ENCODE measurements at places on chromosomes 3 and 15.

DNA sequence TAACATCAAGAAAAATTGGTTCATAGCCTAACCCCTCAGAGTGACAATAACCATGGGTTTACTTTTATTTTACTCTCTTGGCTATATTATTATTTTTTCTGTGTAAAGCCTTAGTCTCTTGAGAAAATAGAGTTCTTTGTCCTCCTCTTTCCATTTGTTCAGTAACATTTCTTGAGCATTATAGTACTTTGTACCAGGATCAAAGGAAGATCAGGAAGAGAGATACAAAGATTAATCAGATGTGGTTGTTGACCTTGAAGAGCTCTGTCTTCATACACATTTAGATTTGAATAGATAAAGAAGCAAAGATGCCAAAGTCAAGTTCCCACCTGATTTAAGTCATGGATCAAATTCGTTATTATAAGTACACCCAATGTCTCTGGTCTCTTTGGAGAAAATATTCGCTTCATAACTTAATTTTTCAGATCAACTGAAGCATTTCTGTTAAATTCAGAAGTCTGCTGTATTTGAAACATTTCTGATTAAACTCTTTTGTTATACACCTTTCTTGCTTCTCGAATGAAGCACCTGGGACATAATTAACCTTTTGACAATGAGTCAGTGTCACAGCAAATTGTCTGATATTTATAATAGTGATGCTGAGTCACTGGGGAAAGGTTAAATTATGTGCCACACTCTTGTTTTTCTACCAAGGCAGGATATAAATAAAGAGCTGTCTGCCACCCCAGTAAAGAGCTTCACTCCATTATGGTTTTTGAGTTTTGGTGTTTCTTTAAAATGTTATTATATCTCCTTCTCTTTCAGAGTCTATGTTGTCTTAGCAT, 100.2 kb downstream of the GHSR start:
- DNase-seq: no peak

- DNase-seq: no peak
These were observed 23.7 kb upstream of the P4HTM start for GRCh38 chr3:48966367-48966766.

GRCh38 chr3:149368201-149368673, 9.2 kb downstream of the TM4SF1 start:
- no peak for DNase-seq

DNA sequence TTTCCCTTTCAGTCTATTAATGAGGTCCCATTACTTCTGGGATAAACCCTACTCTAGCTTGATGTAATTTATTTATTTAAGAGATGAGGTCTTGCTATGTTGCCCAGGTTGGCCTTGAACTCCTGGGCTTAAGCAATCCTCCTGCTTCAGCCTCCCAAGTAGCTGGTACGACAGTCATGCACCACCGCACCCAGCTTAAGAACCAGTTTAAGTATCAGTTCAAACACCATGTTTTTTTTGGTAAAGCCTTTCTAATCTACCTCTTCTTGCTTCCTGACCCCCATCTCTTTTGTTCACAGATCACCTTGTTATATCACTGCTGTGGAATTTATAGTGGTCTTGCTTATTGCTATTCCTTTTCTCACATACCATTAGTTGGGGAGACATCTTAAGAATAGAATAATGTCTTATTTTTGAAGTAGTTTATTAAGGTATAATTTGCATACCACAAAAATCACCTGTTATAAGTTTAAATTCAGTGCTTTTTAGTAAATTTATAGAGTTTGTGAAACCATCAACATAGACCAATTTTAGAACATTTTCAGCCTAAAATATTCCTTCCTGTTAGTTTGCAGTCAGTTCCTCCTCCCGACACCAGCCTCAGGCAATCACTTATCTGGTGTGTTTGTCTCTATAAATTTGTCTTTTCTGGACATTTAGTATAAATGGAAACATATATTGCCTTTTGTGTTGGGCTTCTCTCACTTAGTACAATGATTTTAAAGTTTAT, 257.9 kb downstream of the PDCD6IP start:
- DNase-seq: no peak

DNA sequence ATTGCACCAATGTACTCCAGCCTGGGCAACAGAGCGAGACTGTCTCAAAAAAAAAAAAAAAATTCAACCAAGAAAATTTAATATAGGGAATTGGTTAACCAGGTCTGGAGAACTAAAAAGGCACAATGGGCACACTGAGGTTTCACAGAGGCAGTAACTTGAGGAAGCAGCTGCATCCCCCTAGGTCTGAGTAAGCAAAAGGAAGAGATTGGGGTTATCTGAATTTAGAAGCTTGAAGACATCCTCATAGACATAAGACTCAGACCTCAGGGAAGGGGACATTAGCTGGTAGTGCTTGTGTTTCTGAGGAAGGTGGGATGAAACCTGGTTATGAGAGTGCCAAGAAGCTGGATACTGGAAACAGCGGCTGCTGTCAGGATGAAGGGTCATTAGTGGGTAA, 50.1 kb upstream of the LEKR1 start:
- no peak for DNase-seq

- DNase-seq: no peak
These were observed 201.6 kb upstream of the RGMA start for GRCh38 chr15:93290618-93290946.

DNA sequence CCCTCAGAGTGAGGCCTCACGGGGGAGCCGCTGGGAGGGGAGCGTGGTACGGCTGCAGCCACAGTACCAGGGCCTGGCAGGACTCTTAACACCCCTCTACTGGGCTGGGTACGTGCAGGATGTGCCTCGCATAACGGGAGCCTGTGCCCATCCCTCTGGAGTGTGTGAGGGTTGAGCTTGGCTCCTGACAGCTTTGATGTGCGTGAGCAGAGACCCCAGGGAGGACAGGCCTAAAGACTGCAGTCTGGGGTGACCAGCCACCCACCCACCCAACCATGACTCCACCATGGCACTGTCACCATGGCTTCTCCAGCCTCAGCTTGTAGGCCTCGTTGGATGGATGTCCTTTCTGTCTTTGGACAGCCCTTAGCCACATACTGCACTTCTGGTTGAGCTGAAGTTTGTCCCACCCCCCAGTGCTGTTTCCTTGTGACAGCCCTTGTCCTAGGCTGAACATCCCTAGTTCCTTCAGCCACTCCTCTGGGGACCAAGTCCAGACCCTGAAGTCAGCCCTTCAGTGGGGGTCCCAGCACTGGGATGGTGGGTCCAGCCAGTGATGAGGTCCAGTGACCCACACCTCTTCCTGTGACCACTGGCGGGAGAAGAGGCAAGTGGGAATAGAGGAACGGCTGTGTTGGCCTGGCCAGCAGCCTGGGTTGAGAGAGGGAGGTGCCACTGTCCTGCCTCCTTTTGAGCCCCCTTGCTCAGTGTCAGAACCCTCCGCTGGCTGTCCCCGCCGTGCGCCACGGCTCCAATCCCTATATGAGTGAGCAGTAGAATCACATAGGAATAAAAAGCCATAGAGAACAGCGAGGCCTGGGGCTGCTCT, 6.1 kb downstream of the GLYCTK start:
- DNase-seq: no peak

DNA sequence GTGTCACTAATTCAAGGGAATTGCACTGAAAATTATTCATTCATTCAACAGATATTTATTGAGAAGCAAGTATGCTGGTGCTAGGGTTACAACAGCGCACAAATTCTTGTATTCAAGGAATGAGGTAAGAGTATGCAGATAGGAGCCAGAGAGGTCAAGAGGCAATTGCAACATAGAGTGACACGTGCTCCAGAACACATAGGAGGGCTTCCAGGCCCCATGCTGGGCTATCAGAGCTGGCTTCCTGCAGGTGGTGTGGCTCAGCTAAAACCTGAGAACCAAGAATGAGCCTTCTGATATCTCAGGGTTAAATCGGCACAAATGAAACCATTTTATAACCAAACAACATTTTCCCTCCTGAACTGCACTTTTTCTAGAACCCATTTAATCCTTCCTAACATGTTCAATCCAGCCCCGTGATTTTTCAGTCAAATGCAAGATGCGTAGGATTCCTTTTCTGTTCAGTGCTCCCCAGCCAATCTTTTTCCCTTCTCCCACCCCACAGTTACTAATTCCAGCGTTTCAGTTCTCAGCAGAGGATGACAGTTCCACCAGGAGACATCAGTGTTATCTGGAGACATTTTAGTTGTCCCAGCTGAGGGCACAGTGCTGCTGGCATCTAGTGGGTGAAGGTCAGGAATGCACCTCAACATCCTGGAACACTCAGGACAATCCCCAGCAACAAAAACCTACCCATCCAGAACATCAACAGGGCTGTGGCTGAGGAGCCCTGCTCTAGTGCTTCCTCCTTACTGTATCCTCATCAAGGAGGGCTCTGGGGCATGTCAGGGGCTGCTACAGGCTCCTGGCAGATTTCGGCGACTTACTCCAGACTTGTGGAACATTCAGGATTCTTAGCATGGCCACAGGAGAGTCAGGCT, 13.1 kb downstream of the CCR5AS start:
- no peak for DNase-seq

- peak; percentile 72 for DNase-seq
These were observed 68.0 kb upstream of the ONECUT1 start for GRCh38 chr15:52857937-52858781.

DNA sequence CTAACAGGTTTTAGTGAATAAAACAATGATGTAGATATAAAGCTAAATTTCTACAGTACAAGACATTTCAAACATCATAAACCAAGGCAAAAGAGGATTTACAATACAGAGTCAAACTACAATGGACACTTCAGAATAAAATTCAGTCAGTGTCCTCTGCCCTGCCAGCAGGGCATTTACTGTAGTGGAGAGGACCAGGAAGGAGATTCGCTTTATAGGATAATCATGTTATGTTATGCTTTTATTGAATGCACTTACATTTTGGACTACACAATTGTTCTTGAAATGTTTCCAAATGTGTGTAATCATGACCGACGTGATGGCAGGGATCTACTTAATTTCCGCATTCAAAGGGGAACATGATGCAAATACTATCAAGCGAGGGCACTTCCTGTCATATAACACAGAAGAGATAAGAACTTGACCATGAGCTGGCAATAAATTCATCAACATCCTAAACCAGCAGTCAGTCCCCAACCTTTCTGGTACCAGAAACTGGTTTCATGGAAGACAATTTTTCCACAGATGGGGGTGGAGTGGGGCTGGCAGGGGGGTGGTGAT, 925.6 kb downstream of the FHIT start:
- no peak for DNase-seq

DNA sequence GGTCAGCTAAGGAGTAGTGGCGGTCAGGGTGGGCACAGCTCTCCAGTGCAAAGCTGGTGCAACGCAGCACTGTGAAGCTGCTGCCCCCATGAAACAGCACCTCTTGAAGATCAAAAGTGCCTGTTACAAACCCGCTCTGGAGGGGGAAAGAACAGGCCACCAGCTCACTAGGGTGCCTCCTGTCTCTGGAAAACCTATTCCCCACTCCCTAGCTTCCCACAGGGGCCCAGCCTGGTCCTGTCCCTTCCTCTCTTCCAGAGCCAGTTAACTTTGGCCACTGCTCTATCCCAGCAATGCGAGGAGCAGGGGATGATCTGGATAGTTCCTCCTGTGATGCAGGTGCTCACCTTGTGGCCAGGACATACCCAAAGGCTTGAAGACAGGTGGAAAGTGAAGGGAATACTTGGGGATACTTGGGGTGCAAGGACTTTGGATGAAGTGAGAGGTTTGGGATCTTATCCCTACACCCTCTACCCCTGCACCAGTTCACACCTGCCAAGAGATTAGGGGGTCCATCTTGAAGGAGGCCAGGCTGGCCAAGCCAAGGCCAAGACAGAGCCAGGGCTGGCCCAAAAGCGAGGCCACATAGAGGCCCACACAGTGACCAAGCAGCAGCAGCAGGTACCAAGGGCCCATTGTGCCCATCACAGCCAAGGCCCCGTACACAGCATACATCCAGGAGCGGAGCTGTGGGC, 4.2 kb downstream of the HHATL start:
- DNase-seq: no peak

GRCh38 chr3:194325424-194326153, 25.5 kb downstream of the CPN2 start:
- no peak for DNase-seq

DNA sequence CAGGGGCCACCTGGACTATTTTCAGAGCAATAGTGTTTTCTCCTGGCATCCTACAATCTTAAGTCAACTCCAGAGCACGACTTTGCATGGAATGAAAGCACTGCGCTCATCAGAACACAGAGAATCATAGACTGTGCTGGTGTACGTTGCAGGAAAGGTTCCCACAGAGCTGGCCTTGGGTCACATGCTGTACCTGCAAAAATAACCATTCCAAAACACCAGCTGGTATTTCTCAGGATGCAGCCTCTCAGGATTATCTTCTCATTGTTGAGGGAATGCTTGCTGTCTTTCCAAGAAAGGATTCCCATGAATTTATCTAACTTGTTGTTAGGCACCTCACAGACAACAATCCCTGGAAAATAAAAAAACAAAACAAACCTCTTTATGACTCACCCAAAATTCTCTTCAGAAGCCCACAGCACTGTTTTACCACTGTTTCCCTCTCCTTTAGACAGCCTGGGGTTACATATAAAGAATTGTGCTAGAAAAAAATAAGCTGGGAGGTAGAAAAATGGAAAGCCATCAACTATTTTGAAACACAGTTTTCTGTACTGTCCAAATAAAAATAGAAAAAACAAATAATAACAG, 131.7 kb downstream of the ATP8B4 start:
- no peak for DNase-seq

DNA sequence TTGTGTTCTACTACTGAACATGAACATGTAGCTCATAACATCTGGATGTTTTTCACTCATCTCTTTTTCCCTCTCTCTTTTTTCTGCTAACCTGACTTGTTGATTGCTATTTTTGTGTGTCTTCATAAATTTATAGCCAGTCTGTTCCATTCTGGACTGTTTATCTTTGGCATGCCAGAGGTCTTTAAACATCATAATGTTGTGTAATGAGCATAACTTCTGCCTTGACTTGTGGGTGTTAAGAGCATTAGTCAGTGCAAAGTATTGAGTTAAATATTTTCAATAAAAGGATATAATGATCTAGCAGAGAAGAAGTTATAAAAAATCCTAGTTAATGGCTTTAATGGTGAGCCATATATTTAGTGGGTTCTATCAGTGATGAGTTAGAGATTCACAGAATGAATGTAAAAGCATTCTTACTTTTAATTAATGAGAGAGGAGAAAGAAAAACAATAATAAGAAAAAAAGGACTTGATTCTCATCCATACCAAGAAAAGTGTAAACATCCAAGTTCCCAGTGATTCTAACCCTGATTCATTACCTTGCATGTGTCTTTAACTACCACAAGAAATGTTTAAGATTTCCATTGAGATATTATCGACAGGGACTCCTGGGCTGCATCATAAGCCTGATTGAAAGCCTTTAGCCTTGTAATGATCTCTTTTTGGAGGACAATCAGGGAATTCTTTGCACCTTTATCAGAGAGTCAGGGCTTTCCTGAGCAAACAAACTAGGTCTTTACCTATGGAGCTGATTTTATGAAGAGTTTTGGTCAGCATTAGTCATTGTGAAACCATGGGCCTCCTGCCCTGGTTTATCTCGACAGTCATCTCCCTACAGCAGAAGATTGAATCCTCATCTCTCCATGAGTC, 22.9 kb downstream of the MITF start:
- peak; percentile 28 for DNase-seq

GRCh38 chr3:136122006-136122405, 74.1 kb downstream of the MSL2 start:
- no peak for DNase-seq

GRCh38 chr3:192130534-192131132, 596.7 kb downstream of the FGF12 start:
- peak; percentile 40 for DNase-seq

- no peak for DNase-seq
These were observed 31.2 kb downstream of the C3orf20 start for GRCh38 chr3:14706096-14706495.

- DNase-seq: no peak
These were observed 135.0 kb downstream of the TJP1 start for GRCh38 chr15:29687204-29687815.

- DNase-seq: no peak
These were observed 203.5 kb upstream of the ZBTB20 start for GRCh38 chr3:115350606-115351005.

Measured in astrocyte of the cerebellum (primary cell).